ENCODE measurements at places on chromosomes 4 and X.

GRCh38 chrX:67780694-67781109, 236.9 kb downstream of the AR start:
- peak; percentile 65 for DNase-seq

- DNase-seq, result no peak
Measured at GRCh38 chr4:108473163-108473720, 147.1 kb upstream of the RPL34 start.

GRCh38 chrX:154793084-154793795, 12.0 kb downstream of the MPP1 start:
- DNase-seq, result no peak

- no peak for DNase-seq
Measured at GRCh38 chr4:1900087-1900433, 28.9 kb downstream of the NSD2 start.

- DNase-seq, result no peak
Measured at GRCh38 chr4:37243051-37243450, 1.5 kb upstream of the NWD2 start.

DNA sequence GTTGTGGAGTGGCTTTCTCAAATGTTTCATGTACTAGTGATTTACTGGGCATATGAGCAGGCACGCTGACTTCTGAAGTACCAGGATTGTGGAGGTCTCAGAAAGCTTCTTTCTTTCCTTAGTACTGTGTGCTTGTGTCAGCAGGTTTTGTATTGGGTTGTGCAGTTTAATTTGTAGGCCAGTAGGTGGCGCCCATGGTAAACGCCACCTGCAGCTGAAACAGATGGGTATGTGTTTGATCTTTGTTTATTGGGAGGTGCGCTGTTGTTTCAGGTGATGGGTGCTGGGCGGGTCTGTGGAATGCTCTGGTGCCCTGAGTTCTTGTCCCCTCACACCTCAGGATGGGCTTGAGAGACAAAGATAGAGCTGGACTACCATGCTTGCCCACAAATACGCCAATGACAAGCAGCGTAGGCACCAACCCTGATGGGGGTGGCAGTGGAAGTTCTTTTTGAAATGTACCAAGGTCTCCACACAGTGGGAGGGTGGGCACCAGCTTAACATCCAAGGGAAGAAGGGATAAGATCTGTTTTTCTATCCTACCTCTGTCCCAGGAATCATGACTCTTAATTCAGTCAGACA, 141.5 kb downstream of the RPS6KA6 start:
- DNase-seq, result peak; percentile 8

DNA sequence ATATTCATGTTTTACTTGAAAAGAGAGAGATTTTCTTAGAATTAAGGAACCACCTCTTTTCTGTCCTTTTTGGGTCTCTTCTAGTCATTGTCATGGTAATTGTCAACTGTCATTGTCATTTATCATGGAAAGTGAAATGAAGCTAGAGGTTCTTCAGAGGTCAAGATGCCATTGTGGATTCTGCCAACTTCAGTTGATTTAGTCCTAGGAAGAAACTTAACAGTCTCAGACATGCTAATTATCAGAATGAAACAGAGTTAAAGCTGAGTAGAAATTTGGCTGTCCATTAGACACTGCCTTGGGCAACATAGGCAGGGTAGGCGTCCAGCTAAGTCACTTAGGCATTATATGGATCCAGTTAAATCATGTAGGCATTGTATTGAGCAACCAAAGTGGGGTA, 796.1 kb upstream of the ADGRL3 start:
- DNase-seq, result no peak

- no peak for DNase-seq
Measured at GRCh38 chr4:8352368-8353157, 83.0 kb downstream of the HTRA3 start.

GRCh38 chr4:177005674-177006230, 213.0 kb upstream of the VEGFC start:
- DNase-seq, result peak; percentile 59

- no peak for DNase-seq
Measured at GRCh38 chrX:76184276-76184675, 11.4 kb downstream of the PBDC1 start.

GRCh38 chr4:177517862-177518261, 75.6 kb upstream of the AGA start:
- no peak for DNase-seq

DNA sequence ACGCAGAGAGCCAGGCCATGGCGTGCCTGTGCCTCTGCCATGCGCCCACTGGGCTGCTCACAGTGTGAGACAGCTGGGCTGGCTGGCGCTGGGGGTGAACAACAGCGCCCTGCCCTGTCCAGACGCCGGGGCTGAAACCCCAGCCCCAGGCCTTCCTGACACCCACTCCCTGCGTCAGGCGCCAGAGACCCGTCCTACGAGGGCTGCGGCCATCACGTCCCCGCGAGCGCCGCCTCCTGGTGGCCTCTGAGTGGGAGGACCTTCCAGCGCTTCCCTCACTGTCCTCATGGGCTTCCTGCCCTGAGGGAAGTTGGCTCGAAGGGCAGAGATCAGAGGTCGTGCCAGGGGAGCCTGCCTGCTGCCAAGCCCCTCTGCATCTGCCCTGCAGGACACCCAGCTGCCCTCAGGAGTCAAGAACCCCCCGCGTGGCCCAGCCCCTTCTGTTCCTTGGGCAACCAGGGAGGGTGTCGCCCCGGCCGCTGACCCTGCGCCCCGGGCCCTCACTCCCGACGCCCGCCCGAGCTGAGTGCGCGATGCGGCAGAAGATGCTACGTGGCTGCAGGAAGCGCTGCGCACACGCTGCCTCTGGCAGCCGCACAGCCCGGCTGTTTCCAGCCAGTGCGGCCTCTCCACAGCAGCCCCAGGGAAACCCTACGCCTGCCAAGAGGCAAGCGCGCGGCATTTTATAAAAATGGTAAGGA, 16.2 kb downstream of the NELFA start:
- DNase-seq, result no peak

DNA sequence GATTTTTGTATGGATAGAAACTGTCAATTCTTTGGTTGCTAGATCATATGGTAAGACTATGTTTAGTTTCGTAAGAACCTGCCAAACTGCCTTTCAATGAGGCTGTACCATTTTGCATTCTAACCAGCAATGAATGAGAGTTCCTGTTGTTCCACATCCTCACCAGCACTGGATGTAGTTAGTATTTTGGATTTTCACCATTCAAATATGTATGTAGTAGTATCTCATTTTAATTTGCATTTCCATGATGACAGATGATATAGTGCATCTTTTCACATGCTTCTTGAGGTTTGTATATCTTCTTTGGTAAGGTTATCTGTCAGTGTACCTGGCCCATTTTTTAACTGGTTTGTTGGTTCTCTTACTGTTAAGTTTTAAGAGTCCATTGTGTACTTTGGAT, 34.6 kb downstream of the CLOCK start:
- no peak for DNase-seq

Measured in GM04504 (cell line).